ENCODE measurements at places on chromosomes 6 and 20. TPM values are rescaled to one million over a fixed set of nuclear protein-coding genes. Genes with fewer than 3 reads are reported as not detected.

DNA sequence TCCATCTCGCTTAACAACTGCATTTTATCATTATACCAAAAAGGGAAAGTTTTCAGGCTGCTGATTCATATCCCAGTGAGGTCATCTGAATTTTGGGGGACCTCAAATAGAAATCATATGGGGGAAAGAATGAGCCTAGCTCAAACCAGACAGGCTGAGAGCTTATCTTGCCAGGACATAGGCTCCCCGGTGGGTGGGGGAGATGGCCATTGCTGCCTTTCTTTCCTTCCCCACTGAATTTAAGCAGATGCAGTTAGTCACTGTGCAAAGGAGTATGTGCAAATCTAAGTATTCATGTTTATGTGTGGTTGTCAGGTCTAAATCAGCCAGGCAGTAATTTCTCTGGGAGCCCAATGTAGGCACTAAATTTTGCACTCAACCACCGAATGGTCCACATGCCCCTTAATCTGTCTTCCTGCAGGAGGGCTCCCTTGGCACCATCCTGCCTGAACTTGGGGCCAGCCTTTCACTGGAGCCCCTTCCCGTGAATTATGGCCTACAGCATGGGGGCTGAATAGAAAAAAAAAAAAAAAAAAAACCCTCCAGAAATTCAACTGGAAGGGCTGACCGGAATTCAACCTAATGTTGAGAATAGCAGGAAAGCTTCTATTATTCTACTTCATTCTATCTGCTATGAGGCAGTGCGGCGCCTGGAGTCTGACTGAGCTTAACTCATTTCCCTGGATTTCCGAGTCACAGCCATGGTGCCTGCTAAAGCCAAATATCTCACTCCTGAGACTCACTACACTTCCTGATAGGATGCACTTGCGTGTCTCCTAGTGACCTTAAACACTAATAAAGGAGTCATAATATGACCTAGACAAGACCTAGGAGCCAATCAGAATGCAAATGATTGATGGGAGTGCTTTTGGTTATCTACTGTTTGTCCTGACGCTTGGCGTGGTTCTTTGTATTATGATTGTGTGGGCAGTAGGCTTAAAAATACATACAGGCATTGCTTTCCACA is 161.5 kb upstream of the HEY2 start:
- H3K36me3 ChIP-seq = no peaks in the 10 kb centered on the region
- DNase-seq = no peak
- no peak overlapping the region for H3K4me3 ChIP-seq
- no peaks in the 10 kb centered on the region for H3K27me3 ChIP-seq
- H3K4me1 ChIP-seq = no peaks in the 10 kb centered on the region

DNA sequence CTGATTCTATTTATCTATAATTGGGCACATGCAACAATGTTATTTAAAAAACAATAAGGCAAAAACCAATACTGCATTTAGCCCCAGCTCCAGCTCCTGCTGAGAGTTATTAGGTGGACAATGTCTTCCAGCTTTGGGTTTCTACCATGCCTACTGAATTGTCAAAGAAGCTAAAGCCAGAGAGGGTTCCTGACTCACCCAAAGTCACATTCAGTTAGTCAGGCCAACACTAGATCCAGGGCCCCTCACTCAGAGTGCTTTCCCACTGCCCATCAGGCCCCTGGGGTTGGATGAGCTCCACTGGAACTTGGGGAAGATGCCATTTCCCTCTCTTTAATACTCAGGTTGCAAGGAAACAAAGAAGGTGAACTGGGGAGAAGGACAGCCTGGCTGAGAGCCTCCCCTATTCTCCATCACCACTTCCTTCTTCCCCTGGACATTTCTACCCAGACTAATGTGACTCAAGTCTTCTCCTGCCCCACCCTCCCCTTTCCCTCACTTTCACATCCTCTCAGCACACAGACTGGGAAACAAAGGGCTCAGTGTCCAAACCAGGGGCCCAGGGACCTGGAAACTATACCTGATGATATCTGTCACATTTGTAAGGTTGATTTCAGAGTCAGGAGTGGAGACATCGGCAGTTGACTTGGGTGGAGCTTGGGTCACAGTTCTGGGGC is 6.0 kb downstream of the TREM1 start:
- no peaks in the 10 kb centered on the region for H3K36me3 ChIP-seq
- H3K4me1 ChIP-seq = peaks cover 15% of the 10 kb centered on the region
- DNase-seq = no peak
- no peak overlapping the region for H3K4me3 ChIP-seq

GRCh38 chr20:50838322-50838625 is 43.4 kb downstream of the BCAS4 start:
- no peaks in the 10 kb centered on the region for H3K36me3 ChIP-seq
- no peak overlapping the region for H3K4me3 ChIP-seq
- H3K27me3 ChIP-seq = no peaks in the 10 kb centered on the region
- no peak overlapping the region for H3K27ac ChIP-seq
- no peak for DNase-seq
- no peaks in the 10 kb centered on the region for H3K4me1 ChIP-seq

DNA sequence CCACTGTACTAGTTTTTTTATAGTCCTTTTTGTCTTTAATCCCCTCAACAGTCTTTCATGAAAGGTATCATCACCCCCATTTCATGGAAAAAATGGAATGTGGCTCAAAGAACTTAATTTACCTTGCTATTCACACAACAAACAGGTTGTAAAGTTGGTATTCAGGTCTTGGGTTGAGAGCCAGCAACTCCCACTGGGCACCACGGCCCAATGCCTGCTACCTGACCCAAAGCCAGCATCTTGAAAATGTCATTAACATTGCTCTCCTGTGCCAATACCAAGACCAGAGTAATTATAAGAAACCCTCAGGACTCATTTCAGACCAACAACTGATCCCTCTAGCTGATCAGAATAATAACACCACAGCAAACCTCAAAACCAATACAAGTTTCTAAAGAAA is 75.7 kb downstream of the METTL24 start:
- no peaks in the 10 kb centered on the region for H3K4me1 ChIP-seq
- no peak for DNase-seq
- no peak overlapping the region for H3K4me3 ChIP-seq
- no peaks in the 10 kb centered on the region for H3K36me3 ChIP-seq

DNA sequence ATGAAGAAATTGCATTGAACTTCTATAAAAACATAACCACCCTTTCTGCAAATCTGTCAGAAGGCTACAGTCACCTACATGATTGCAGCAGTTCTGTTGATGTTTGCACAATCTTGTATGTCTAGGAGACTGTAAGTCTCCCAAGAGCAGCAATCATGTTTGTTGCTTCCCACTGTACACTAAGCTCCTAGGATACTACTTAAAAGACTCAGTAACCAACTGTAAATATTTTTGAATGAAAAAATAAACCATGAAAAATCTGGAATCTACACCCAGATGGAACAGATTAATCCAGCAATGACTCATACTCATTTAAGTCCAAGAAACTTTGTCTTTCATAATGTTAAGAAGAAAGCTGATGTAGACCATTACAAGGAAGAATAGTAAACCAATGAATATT is 168.5 kb upstream of the ATXN1 start:
- DNase-seq = no peak
- H3K36me3 ChIP-seq = no peaks in the 10 kb centered on the region
- no peaks in the 10 kb centered on the region for H3K4me1 ChIP-seq
- no peak overlapping the region for H3K27ac ChIP-seq
- no peak overlapping the region for H3K4me3 ChIP-seq

GRCh38 chr6:138005846-138006245 is 101.4 kb downstream of the PERP start:
- no peaks in the 10 kb centered on the region for H3K4me1 ChIP-seq
- H3K4me3 ChIP-seq = no peak overlapping the region
- H3K27me3 ChIP-seq = no peaks in the 10 kb centered on the region
- no peaks in the 10 kb centered on the region for H3K36me3 ChIP-seq

Gene TMEM239
- total RNA-seq = not detected

Gene BANF2
- not detected for total RNA-seq

Gene TSPYL1
- total RNA-seq = 74.6 TPM

Gene PLCB4
- 8.0 TPM for total RNA-seq

Data from upper lobe of left lung (tissue), 6 donors.